ENCODE measurements at places on chromosomes 1 and 21. TPM values are rescaled to one million over a fixed set of nuclear protein-coding genes. Genes with fewer than 3 reads are reported as not detected.

CLCA1 gene
- not detected for total RNA-seq

TLCD4 gene
- 3.7 TPM for total RNA-seq

HRNR gene
- not detected for total RNA-seq

GJA8 gene
- total RNA-seq: not detected

OR2T2 gene
- not detected for total RNA-seq

SLC39A1 gene
- total RNA-seq: 125 TPM

VANGL2 gene
- 2.0 TPM for total RNA-seq

EGLN1 gene
- 45.2 TPM for total RNA-seq

GRCh38 chr21:28642891-28643290 lies 349.8 kb downstream of the LTN1 start:
- no peak for DNase-seq

GRCh38 chr1:75980972-75981897 lies 49.0 kb upstream of the ASB17 start:
- no peak for DNase-seq

GRCh38 chr1:59730302-59730701 lies 84.4 kb upstream of the HOOK1 start:
- no peak for DNase-seq

- DNase-seq: no peak
These were observed 32.6 kb downstream of the SLC44A3 start for GRCh38 chr1:94852788-94853187.

DNA sequence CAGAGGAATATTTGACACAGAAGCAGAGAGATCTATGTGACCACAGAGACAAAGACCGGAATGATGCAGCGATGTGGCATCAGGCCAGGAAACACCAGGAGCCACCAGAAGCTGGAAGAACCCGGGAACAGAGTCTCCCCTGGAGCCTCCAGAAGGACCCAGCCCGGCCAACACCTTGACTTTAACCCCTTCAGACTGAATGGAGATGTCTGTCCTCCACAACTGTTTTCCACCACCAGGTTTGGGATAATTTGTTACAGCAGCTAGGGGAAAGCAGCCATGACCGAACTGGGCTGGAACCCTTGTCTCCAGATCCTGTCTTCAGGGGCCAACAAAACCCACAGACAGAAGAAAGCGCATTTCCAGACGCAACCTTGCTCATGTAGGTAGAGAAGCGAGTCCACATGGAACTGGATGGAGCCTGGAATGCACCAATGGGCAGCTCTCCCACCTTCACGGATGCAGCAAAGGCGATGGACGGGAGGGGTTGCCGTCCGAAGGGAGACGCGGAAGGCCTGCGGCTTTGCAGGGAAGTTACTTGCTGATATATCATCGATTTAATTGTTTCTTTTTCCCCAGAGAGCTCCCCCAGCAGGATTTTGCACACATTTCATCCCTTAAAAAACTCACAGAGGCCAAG lies 396.6 kb downstream of the NPHP4 start:
- no peak for DNase-seq

- no peak for DNase-seq
These were observed 93.6 kb upstream of the ACTRT2 start for GRCh38 chr1:2927393-2928360.

- no peak for DNase-seq
These were observed 33.9 kb upstream of the PDC start for GRCh38 chr1:186494832-186495271.

DNA sequence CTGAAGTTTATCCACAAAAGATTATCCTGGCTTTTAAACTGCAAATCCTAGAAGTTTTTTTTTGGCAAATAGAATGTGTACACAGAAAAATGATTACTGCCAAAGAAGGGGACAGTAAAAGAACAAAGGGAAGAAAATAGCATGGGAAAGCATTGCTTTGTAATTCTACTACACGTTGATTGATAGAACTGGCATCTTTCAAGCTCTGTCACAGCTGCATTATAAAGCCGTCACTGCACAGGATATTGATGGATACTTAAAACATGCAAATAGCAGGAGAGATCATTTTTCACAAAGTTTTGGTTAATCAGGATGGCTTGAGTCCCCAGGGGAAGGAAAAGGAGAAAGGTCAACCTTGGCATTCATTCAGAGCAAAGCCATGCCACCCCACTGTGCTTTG lies 183.7 kb upstream of the RRP15 start:
- DNase-seq: no peak

GRCh38 chr21:34534522-34534921 lies 22.5 kb upstream of the KCNE1 start:
- DNase-seq: no peak

- DNase-seq: no peak
These were observed 51.6 kb upstream of the KCND3 start for GRCh38 chr1:112040891-112041740.

DNA sequence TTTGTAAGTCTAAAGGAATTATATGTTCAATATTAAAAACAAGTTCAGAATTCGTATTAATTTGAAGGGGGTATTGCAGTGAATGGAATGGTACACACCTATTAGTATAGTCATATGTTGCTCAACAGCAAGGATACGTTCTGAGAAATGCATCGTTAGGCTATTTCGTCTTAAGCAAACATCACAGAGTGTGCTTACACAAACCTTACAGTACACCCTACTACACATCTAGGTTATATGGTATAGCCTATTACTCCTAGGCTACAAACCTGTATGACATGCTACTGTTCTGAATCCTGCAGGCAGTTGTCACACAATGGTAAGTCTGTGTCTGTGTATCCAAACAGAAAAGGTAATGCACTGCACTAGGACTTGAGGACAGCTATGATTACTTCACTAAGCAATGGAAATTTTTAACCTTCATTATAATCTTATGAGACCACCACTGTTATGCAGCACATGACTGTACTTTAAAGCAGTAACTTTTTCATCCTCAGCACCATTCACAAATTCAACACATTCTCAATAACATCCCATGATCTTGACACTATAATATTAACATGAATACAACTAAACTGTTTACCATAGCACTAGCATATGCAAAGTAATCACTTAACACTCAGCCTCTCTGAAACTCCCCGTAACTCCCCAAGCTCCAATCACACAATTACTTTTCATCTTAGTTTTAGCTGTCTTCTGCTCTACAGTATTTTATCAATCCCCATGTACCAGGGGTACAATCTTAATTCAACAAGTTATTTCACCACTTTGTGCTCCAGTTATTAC lies 14.4 kb upstream of the PSMG1 start:
- no peak for DNase-seq

- DNase-seq: no peak
These were observed 1.4 kb downstream of the B3GALNT2 start for GRCh38 chr1:235502601-235503402.

- no peak for DNase-seq
These were observed 23.7 kb downstream of the KCNC4 start for GRCh38 chr1:110233861-110234260.

- DNase-seq: no peak
These were observed 48.2 kb upstream of the EPB41 start for GRCh38 chr1:28865997-28866650.

DNA sequence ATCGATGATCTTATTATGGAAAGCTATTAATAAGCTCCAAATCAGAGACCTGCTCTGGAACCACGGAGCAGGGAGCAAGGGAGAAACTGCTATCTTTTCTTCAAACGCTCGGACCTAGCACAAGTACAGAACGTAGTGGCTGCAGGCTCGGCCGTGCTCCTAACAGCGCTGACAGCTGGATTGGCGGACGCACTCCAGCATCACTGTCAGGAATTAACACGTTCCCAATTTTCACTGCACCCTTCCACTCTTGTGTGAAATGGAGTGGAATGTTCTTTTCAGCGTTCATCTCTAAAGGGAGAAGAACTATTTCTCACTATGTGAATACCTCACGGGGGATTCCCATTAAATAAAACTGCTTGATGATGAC lies 106.9 kb downstream of the ZNF281 start:
- no peak for DNase-seq

- no peak for DNase-seq
These were observed 70.4 kb upstream of the IPO9 start for GRCh38 chr1:201758499-201759050.

DNA sequence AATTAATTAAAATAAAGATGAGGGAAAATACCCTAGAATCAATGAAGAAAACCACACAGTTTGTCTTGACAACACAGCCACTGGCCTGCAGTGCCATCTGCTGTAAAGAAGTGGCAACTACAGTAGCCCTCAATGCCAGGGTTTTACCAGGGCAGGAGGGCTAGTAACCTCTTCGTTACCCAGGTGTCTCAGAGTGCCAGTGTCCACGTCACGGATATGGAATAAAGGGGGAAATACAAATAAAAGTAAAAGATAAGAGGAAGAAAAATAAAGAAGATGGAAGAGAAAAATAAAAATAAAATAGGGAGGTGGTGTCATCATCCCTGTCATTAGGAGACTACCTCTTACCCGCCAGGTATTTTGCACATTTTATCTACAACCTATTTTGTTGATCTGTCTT lies 14.2 kb upstream of the SLC44A3 start:
- DNase-seq: no peak

GRCh38 chr1:231201979-231202633 lies 38.9 kb upstream of the GNPAT start:
- DNase-seq: no peak

DNA sequence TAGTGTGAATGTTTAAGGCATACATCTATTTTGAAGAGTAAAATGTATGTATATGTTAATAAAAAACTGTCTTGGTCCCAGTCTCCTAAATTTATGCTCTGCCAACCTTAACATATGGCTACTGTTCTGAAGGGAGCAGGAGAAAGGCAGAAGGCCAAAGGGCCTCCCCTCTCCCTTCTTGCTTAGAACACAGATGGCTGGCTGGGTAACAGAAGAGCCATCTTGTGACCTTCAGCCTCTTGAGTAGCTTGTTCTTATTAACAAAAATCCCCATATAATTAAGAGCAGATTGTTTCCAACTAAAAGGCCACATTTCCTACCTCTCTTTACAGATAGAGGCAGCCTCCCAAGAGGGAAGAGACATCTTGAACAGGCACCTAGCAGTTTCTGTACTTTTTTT lies 36.1 kb downstream of the EPB41 start:
- DNase-seq: no peak

DNA sequence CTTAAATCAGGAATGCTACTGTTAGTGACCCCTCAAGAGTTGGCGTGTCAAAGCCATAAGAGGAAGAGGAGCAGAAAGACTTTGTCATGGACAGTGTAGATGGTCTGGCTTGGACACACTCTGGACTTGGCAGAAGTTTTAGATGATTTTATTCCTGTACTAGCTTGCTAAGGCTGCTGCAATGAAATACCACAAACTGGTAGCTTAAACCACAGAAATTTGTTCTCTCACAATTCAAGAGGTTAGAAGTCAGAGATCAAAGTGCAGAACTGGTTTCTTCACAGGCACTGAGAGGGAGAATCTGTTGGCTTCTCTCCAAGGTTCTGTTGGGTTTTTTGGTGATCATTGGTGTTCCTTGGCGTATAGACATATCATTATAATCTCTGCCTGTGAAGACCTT lies 869.8 kb upstream of the B3GALT2 start:
- no peak for DNase-seq

DNA sequence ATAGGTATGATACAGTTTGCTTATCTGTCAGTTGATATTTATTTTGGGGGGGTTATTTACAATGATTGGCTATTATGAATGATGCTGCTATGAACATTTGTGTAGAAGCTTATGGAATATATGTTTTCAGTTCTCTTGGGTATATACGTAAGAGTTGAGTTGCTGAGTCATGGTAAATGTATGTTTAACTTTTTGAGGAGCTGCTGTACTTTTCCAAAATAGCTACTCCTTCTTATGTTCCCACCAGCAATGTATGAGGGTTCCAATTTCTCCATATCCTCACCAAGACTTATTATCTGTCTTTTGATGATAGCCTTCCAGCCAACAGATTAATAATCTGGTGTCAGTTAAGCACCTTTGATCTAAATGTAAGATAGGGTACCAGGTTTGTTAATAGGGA lies 11.9 kb downstream of the SOAT1 start:
- no peak for DNase-seq

- DNase-seq: no peak
These were observed 177.9 kb downstream of the PGBD5 start for GRCh38 chr1:230248016-230248888.

GRCh38 chr1:7046314-7046713 lies 261.1 kb downstream of the CAMTA1 start:
- no peak for DNase-seq

- no peak for DNase-seq
These were observed at the start of gene B3GALT2 for GRCh38 chr1:193185901-193186731. TSS of gene B3GALT2 (minus strand) at chr1:193186613. CDS start at chr1:193181562, 5,051 bp downstream.

DNA sequence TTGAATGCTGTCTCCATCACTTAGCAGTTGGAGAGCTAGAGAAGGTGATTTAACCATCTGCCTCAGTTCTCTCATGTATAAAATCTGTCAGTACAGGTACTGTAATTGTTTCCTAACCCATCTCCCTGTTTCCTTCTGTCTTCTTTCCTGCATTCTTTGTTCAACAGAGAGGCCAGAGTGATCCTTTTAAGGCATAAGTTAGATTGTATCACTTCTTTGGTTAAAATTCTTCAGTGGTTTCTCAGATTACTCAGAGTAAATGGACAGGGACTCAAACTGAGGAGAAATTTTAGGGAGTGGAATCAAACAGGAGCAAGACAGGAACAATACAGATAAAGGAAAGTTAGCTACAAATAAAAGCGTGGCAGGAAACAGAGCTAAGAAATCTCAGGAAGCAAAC lies 45.2 kb upstream of the SSX2IP start:
- no peak for DNase-seq

DNA sequence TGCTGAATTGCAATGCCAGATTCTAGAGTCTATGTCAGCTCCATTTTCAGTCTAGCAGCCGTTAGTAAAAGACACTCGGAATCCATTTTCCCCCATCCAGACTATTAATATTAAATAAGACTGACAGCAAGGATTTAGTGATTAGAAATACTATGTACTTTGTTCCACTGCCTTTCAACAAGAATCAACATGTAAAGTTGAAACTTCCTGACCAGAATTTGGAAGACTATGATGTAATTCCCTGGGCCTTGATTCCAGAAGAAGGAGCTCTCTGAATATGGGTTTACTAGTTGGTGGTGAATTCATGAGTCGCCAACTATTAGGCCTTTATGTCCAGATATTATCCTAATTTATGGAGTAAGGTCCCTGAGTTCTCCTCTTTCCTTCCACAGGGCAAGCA lies 24.8 kb downstream of the KDM1A start:
- DNase-seq: no peak

- DNase-seq: no peak
These were observed 39.7 kb downstream of the RIPK4 start for GRCh38 chr21:41726970-41727783.

Data from omental fat pad (tissue), 4 donors.